ENCODE measurements at places on chromosomes 13 and 19. TPM values are rescaled to one million over a fixed set of nuclear protein-coding genes. Genes with fewer than 3 reads are reported as not detected.

Gene ZNF878
- not detected for total RNA-seq

Gene CEACAM4
- total RNA-seq: not detected

Gene GAPDHS
- total RNA-seq: not detected

Gene PLK5
- total RNA-seq: not detected

Gene ACP5
- 1.2 TPM for total RNA-seq

Gene IFNL1
- total RNA-seq: not detected

Gene SPACA4
- not detected for total RNA-seq

Gene PPM1N
- 2.8 TPM for total RNA-seq
